AG10803 (cell line): ENCODE measurements at places on chromosomes 6 and 20.

DNA sequence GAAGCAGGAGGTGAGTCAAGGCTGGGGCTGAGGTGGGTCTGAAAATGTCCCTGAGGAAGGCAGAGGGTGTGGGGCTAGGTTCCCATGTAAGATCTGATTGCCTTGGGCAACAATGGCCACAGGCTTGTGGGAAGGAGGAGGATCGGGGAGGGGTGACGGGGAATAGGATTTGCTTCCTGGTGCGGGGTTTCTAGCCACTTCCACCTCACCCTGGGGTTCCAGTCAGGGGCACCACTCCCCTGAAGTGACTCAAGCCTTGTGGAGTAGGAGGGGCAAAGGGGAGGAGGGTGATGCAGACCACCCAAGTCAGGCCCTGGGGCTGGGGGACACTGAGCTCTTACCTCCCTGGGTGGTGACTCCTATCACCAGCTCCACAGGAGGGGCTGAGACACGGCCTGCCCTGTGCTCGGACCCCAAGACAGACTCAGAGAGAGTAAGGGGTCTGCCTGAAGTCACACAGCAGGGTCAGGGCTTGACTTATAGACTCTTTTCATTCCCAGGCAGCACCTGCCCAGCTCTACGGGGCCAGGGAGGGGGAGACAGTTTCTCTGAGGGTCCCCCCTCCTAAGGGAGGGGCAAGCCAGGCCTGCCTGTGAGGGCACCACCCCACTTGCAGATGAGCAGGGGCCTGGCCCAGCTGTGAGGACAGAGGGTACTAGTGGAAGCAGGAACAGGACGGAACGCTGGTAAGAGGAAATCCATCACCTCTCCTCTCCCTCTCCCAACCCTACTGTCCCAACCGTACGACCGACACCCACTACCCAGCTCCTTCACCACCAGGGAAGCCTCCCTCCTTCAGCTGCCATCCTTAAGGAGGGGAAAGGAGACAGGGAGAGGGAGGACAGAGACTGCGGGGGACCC lies 12.4 kb upstream of the SPDEF start:
- DNase-seq, result no peak

- DNase-seq, result no peak
Observed at GRCh38 chr6:6881438-6882225, 226.1 kb upstream of the RREB1 start.

- no peak for DNase-seq
Observed at GRCh38 chr6:20459682-20460081, 58.0 kb downstream of the E2F3 start.

- DNase-seq, result peak; percentile 56
Observed at GRCh38 chr6:43944908-43945767, 175.1 kb downstream of the VEGFA start.

DNA sequence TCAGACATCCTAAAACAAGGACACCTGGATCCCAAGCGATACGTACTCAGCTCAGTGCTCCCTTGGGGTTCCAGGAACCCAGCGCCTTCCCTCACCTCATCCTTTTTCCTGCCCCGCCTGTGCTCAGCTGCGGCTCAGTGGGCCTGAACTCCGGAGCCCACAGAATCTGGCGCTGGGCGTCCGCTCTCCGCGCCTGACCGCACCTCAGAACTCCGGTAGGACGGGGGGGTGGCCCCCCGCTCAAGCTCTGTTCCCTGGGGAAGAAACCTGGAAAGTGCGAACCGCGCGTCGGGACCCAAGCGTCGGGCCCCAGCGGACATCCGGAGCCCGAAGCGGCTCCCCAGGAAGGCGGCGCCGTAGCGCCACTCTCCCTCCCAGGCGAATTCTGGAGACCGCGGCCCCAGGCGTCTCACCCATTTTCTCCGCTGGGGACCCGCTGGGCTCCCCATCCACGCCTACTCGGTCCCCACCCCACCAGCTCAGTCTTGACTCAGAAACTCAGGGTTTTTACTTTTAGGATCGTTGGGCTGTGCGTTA lies 336 bp upstream of the LY6G5C start:
- DNase-seq, result peak; percentile 34

GRCh38 chr6:72699159-72699558 lies 77.3 kb downstream of the KCNQ5 start:
- DNase-seq, result no peak

GRCh38 chr20:58224097-58224496 lies 4.4 kb downstream of the ANKRD60 start:
- no peak for DNase-seq

DNA sequence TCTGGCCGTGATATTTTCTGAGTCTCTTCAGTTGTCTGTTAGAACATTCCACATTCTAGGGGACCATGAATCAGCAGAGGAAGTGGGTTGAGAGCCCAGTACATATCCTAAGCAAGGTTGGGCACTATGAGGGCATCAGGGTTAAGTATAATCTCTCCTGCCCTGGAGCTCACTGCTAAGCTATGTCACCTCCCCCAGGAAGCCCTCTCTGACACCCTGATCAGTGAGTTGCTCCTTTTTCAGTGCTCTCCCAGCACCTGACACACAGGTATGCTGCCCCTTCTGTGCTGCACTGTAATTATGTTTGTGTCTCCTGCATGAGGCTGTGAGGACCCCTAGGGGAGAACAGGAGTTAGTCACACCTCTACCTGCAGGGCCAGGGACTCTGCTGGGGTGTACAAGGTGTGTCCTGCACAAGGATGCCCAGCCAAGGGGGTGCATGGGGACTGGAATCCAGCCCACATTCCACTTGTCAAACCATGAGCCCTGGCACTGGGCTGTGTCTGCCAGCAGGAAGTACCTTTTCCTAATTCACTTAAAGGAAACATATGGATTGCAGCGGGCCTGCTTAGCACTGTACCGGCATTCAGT lies 3.9 kb downstream of the RAB44 start:
- DNase-seq, result no peak

GRCh38 chr20:53737396-53738038 lies 143.9 kb upstream of the ZNF217 start:
- DNase-seq, result peak; percentile 74

DNA sequence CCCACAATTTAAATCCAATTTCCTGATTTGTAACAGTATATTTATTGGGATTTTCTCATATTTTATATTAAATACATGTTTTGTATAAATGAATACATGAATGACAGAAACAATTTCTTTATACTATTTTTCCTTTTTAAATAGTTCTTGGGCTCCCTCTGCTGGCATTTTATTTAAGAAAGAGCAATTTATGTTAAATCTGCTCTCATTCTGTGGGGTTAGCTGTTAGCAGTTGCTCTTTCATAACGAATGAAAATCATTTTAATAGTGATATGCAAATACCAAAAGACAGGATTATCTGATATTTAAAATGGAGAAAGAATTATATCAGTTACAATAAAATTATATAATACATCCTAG lies 118.3 kb downstream of the RALGAPA2 start:
- peak; percentile 43 for DNase-seq

DNA sequence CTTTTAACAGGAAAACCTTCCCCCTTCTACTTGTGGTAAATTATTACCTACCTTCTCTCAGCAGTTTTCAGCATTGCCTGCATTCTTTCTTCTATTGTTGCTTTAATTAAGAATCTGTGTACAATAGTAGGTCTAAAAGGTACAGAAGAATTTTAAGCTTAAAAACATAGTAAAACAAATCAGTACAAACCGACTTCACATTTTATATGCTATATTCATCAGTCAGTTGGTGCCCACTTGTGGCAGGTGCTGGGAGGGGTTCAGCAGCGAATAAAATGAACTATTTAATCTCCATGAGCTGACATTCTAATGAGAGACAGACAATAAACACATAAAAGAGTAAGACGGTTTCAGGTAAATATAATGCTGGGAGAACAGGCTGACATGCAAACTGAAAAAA lies 73.4 kb upstream of the FBXO30 start:
- DNase-seq, result peak; percentile 15

DNA sequence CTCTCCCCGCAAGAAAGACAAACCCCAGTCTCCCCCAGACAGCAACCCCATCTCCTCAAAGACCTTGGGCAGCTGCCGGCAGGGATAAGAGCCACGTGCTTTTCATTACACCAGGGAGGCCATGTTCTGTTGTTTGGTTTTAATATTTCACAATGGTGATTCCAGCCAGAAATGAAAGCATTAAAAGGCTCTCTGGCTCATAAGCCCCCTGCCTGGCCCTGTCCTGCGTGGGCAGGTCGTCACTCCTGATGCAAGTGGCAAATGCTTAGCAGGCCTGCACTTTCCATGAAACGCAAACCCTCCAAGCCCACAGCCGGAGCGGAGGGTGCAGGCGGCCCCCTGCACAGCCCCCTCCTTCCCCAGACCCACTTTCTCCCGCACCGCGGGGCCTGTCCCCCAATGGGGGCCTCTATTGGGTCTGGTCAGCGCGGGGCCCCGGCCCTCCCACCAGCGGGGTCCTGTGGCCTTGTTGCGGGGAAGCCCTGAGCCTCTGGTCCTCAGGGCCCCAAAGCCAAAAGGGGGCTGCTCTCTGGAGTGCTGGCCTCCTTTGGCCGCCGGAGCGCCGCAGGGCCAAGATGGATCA lies 77.2 kb downstream of the TMEM242 start:
- peak; percentile 75 for DNase-seq

DNA sequence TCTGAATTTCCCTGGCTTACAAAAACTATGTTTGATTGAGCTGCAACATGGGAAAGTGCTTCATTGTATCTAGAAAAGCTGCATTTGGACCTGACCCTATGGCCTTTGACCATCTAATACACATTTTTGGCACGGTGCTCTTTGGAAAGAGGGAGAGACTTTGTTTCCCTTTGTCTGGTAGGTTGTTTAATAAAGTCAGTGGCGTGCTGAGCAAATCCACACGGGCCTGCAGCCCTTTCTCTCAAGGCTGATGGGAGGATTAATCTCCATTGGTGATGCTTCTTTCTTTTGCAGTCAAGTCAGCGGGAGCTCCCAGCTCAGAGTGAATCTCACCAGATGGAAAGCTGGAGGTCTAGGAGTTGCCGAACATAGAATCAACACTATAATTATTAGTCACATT lies 314.7 kb upstream of the CNR1 start:
- DNase-seq, result no peak

DNA sequence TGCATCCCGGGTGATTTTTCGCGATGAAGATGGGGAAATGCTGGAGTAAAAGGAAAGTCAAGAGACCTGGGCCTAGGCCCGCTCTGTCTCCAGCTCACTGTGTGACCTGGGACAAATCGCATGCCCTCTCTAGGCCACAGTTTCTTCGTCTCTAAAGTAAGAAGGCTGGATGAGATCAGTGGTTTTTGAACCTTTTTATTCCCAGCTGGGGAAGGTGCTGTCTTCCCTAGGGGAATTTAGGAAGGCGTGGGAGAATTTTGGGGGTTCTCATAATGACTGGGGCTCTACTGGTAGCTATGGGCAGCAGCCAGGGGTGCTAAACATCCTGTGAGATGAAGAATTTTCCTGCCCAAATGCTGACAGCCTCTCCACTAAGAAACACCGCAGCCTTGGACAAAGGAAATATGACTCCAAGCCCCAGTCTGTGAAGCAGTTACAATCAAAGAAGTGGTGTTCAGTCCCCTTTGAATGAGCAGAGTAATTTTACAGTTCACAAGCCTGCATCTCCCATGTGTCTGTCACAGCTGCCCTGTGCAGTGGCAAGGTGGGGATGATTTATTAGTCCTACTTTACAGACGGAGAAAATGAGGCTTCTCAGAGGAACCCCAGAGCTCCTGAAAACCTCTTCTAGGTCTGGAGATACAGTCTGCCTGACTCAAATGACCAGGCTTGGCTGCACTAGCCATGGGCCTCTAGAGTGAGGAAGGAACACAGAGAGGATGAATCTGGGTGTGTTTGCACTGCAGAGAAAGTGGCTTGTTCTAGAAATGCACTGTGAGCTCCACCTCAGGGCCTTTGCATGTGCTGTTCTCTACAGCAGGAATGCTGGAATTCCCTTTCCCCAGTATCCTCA lies 57.2 kb downstream of the RAB44 start:
- no peak for DNase-seq

- no peak for DNase-seq
Observed at GRCh38 chr6:150683320-150683719, 83.6 kb downstream of the PLEKHG1 start.

DNA sequence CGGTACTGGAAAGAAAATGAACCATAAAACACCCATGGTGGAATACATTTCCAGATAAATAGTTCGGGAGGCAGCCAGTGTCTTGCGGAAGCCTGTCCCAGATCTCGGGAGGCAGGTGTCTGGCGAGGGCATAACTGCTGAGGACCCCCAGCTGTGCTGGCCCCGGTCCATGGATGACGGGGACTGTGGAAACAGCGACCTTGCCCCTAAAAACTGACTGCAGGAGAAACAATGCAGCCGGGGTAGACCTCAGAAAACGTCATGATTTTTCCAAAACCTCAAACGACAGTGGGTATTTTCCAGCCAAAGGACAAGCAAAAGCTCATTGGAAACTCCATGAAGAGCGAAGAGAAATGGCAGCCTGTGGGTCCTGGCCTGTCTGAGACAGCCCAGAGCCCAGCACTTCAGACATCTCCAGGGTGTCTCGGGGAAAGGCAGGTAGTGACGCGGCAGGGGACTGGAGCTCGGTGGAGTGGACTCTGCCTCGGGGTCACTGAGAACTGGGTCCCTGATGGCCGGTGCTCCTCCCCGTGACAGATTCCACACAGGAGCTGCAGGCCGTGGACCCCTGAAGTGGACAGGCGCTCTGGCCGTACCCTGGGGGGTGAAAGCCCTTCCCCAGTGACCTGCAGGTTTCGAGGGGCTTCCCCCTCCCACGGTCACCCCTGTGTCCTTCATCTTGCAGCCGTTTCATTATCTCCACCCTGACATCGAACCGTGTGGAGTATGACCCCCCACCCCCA lies 188.6 kb downstream of the SYNDIG1 start:
- no peak for DNase-seq

DNA sequence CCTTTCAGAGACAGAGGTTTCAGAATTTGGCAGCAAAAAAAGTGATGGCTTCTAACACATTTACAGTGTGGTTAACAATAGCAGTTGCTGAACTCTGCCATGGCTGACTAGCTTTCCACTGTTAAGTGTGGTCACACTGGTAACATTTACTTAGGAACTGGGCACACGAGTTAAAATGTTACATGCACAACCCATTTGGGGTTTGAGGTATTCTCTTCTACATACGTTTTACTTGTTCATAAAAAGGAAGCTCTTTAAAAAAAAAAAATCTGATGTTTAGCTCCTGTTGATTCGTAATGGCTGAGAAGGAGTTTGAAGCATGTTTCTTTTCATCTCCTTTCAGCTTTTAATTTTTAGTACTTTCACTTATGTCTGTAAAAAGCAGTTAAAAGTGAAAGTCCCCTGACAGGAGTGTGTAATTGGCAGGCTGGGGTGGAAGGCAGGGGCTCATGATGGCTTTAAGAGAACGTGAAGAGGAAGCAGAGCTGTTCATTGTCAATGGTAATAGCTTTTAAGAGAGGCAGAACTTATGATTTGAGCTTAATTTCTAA lies 245.9 kb downstream of the FARS2 start:
- DNase-seq, result no peak

DNA sequence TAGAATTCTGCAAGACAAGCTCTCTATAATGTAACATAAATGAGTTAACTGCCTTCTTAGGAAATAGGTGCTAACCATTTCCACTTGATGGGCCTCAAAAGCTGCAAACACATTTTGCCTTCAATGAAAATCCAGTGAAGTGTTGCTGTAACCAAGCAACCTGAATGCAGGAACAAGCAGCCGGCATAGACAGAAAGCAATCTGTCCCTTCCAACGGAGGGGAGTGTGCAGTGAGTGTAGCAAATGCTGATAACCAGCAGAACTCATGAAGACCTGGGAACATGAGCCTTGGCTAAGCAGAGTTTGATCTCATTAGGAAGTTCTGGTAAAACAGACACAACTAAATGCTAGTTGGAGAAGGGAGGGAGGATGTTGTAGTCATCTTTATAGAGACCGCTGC lies 697.8 kb downstream of the KIF16B start:
- no peak for DNase-seq
